ENCODE measurements at places on chromosomes 3 and 15. TPM values are rescaled to one million over a fixed set of nuclear protein-coding genes. Genes with fewer than 3 reads are reported as not detected.

The POLQ gene
- polyA plus RNA-seq: 4.1 TPM

The GOLGA6B gene
- polyA plus RNA-seq: not detected

The SLC15A2 gene
- polyA plus RNA-seq: 43.0 TPM

The SLC24A5 gene
- not detected for polyA plus RNA-seq

The SERPINI2 gene
- polyA plus RNA-seq: not detected

The DOCK3 gene
- polyA plus RNA-seq: 0.21 TPM

The PDZRN3 gene
- polyA plus RNA-seq: 68.4 TPM

The GP9 gene
- 0.59 TPM for polyA plus RNA-seq

The FAM107A gene
- polyA plus RNA-seq: 1.2 TPM

The LTF gene
- polyA plus RNA-seq: 1.7 TPM

The STRIT1 gene
- 74.9 TPM for polyA plus RNA-seq

The SLC6A11 gene
- polyA plus RNA-seq: 0.14 TPM

The GPR149 gene
- polyA plus RNA-seq: 0.13 TPM

The ECT2 gene
- polyA plus RNA-seq: 20.6 TPM

The FBLN2 gene
- 27.1 TPM for polyA plus RNA-seq

The MESP2 gene
- 0.33 TPM for polyA plus RNA-seq

The GLDN gene
- 0.39 TPM for polyA plus RNA-seq

The NUP210 gene
- polyA plus RNA-seq: 7.2 TPM

The CFAP20DC gene
- polyA plus RNA-seq: 2.4 TPM

The BHLHE40 gene
- polyA plus RNA-seq: 32.3 TPM

The LRTM1 gene
- polyA plus RNA-seq: 106 TPM

The DUOXA2 gene
- polyA plus RNA-seq: 0.34 TPM

The WWTR1 gene
- 64.8 TPM for polyA plus RNA-seq

The JAGN1 gene
- 27.9 TPM for polyA plus RNA-seq

The P2RY13 gene
- 1.3 TPM for polyA plus RNA-seq

The RPS17 gene
- 2,023 TPM for polyA plus RNA-seq

The MKRN2 gene
- 27.3 TPM for polyA plus RNA-seq

The RPL39L gene
- 9.0 TPM for polyA plus RNA-seq

The ABCC5 gene
- 22.5 TPM for polyA plus RNA-seq

The PROS1 gene
- polyA plus RNA-seq: 28.2 TPM

The P4HTM gene
- polyA plus RNA-seq: 8.2 TPM

The CD86 gene
- polyA plus RNA-seq: 2.7 TPM

The CPN2 gene
- 0.16 TPM for polyA plus RNA-seq

The BCL2A1 gene
- polyA plus RNA-seq: 1.3 TPM

The IQCH gene
- polyA plus RNA-seq: 1.1 TPM

The CALML4 gene
- 9.3 TPM for polyA plus RNA-seq

The FANCD2OS gene
- not detected for polyA plus RNA-seq

The P2RY14 gene
- polyA plus RNA-seq: 1.1 TPM

The GRK7 gene
- polyA plus RNA-seq: not detected

The SI gene
- 0.22 TPM for polyA plus RNA-seq

The C3orf85 gene
- not detected for polyA plus RNA-seq

The LMAN1L gene
- not detected for polyA plus RNA-seq

The GOLGA8Q gene
- 0.91 TPM for polyA plus RNA-seq

The DENND4A gene
- polyA plus RNA-seq: 14.7 TPM

The RYR3 gene
- polyA plus RNA-seq: 53.3 TPM
